ENCODE measurements at places on chromosomes 2 and 18.

DNA sequence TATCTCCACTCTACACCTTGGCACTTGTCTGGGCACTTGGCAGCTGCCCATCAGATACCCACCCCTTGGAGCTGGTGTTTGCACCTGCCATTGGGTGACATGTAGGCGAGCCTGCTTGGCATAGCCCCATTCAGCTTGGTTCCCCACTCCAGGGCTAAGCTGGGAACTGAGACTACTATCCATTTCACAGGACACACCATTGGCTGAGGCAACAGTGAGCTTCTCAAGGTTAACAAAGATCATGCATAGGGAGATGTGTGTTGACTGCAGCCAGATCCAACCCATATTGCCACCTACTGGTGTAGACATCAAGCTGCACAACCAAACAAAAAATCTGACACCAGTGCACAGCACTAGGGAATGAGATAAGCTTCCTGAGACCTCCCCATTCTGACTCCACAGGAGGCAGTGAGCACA, 1389.8 kb upstream of the TMEFF2 start:
- no peak for DNase-seq

DNA sequence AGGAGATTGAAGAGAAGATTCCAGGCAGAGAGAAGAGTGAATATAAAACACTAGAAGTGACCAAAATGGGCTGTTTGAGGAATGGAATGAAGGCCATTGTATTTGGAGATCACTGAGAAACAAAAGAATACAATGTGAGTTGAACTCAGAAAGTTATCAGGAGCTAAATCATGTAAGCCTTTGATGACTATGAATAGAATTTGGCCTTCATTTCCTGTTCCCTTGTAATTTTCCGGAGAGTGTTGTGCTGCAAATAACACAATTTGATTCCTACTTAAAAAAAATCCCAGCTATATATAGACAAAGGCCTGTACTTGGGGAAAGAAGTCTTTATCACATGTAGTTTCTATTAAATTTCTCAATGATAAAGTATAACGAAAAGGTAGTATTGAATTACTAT, 33.7 kb upstream of the KYNU start:
- no peak for DNase-seq

DNA sequence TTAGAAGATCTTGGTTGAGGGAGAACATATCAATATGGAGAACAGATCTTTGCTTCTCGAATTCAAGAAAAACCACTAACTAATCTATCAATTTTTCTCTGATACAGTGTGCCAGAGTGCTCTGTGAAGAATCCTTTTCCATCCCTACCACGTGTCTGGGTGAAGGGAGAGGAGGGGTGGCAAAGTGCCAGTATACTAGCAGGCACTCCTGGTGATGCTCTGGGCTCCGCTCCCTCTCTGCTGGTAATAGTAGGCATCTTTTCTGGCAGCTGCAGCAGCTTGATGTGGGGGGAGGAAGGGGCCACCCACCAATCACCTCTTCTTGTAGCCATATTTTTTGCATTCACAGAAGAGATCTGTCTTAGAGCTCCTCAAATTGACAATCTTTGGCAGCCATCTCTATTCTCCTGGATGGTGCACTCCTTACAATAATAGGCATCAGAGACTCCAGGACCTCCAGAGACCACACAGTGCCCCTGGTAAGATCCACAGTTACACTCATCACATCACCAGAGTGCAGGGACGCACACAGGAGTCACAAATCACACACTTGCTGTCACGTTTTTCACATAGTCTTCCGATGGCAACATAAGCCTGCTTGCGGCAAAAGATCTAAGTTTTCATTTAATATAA, 15.7 kb downstream of the STK39 start:
- no peak for DNase-seq

- DNase-seq, result no peak
Measured at GRCh38 chr2:85240055-85240454, 87.7 kb downstream of the TGOLN2 start.

DNA sequence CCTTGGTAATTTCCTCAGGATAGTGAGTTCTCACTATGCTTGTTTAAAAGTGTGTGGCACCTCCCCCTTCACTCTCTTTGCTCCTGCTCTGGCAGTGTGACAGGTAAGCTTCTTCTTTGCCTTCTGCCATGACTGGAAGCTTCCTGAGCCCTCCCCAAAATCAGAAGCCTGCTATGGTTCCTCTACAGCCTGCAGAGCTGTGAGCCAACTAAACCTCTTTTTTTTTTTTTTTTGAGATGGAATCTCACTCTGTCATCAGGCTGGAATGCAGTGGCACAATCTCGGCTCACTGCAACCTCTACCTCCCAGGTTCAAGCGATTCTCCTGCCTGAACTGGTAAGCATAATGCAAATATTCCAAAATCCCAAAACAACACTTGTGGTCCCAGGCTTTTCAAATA, 80.0 kb downstream of the SOWAHC start:
- no peak for DNase-seq

DNA sequence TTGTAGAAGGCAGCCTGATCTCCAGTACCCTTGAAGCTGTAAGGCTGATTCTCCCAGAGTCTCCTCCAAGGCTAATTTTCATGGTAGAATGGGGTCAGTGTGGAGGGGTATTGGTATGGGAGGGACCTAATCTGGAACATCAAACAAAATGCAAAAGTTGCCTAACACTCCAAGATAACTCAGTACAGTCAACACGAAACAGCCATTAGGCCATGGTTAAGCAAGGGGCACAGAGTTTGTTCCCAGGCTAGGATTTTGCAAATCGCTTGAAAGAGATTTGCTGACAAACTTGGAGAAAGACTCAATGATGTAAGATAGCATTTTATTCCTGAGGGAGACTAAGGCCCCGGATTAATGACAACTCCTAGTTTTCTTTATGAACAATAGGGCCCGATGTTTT, 5.4 kb downstream of the PID1 start:
- DNase-seq, result no peak

DNA sequence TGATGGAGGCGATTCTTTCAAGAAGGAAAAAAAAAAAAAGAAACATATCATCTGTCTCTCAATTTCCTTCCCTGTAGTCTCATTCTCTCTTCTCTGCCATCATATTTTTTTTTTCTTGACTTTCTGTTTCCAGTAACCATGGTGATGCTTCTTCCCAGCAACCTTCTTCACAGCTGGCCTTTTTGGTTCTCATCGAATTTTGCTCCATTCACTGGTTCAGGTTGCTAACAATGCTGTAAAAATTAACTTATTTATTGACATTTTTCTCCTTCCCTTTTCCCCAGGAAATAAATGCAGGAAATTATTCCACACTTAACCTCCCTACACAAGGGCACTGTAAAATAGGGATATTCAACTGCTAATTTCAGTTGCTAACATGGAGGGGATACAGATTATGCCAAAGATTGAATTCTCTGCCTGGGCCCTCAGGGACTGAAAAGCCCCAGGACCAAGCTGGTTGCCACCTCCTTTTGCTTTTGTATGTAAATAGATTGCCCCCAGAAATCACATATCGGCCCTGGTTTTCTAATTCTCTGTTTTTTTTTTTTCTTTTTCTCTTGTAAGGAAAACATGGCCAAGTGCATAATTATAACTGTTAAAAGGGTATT, 154.7 kb downstream of the MAP2 start:
- DNase-seq, result no peak

DNA sequence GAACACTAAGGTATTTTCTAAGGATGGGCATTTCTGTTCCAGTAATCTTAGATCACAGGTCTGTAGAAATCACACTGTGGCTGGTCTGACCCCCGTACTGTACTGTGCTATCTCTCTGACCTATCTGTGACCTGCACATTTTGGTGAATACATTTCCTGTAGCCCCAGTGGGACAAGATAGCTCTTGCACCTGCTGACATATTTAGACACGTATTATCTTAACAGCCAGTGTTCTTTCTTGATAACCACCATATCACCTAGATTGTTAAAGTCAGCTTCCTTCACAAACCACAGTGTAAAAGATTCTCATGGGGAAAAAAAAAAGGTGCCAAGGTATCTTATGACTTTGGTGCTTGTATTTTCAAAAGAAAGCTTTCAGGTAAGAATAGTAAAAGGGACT, 39.8 kb upstream of the TMEM247 start:
- DNase-seq, result no peak

GRCh38 chr18:55841314-55841713, 253.3 kb upstream of the TCF4 start:
- no peak for DNase-seq

Measured in GM12892 (cell line).